ENCODE measurements at places on chromosomes 3 and 15.

DNA sequence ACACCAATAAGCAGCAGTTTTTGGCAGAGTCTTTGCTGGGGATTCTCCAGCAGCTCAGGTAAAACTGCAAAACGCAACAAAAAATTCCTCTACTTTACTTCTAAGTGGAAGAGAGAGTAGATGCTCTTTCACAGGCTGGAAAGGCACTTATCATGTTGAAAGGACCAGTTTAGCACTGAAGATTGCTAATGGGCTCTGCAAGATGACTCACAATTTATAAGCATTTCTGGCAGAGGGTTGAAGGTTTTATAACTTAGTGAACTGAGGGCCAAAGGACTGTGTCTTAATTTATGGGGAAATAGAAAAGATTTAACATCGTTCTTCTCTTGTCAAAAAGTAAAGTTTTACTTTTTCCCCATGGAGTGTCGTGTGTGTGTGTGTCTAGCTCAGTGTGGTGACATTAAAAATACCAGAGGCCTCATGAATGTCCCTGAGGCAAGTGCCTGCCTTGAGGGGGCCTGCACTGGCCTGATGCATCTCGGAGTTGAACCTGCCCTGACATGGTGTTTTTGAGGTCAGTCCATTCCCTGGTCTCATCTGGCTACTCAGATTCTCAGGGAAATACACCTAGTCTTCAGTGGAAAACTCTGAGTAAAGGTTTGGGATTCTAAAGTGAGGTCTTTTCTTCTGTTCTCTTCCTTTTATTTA lies 1092.0 kb downstream of the NAALADL2 start:
- no peak for DNase-seq

DNA sequence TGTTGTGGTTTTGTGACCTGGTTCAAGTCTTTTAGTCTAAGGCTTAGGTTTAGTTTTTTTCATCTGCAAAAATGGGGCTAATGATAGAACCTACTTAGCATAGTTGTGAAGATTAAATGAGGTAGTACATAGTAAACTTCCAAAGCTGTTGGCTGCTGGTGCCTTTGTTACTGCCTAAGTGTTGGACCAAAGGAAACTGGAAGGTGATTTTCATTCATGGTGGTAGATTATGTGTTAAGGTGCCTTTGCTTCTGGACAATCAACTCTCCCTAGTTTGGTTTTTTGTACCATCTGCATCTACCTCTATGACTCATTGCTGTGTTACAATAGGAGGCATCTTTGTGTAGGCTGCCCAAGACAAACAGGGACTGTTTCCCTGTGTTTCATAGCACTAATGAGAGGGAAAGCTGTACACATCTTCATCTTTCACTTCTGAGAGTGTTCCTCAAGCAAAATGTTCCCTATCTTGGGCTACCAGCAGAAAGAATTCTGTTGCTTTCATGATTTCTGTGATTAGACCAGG lies 3.2 kb downstream of the MAP2K1 start:
- DNase-seq: no peak

- DNase-seq: peak; percentile 61
Measured at GRCh38 chr3:169871129-169871886, 1.6 kb upstream of the LRRC31 start.

DNA sequence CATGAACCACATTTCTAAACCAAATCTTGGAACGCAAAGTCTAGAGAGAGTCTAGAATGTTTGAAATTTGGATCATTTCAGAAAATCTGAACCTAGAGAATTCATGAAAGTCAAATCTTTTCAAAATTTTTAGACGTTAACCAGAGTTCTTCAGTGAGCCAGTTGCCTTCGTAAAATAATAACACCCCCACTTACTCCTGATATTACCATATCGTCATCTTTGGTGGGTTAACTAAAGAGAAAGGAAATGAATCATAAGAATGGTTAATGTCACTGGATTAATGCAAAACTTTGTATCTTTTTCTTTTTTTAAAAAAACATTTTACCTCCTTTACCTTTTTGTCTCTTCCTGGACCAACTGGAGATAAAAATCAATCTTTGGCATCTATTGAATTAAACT lies 1.2 kb upstream of the ZBED2 start:
- DNase-seq: no peak

DNA sequence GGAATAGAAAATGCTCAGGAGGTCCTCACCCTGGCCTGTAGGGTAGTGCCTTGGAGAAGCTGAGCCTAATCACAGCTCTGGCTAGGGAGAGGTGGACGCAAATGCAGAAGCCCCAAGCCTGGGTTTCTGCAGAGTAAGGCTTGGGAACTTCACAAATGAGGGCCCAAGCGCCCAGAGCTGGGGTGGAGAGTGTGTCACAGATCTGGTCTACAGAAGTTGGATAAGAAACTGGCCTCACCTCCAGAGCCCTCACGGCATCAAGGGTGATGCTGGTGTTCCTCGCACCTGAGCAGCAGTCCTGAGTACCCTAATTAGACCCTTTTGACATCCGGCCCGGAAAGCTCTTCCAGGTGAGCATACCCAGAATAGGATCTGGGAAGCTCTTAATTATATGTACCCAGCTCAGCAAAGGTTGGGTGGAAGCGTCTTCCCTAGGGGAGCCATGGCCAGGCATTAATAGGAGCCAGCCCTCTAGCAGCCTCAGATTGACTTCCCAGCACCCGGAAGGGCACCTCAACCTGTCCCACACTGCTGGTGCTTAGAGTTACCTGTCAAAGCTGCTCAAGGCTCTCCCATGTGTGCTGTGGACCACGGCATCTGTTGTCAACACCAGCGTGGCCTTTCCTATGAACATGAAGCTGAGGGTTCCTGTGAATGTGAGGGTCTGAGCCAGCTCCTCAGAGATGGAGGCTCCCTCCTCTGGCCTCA lies 31.8 kb downstream of the RBM5 start:
- no peak for DNase-seq

DNA sequence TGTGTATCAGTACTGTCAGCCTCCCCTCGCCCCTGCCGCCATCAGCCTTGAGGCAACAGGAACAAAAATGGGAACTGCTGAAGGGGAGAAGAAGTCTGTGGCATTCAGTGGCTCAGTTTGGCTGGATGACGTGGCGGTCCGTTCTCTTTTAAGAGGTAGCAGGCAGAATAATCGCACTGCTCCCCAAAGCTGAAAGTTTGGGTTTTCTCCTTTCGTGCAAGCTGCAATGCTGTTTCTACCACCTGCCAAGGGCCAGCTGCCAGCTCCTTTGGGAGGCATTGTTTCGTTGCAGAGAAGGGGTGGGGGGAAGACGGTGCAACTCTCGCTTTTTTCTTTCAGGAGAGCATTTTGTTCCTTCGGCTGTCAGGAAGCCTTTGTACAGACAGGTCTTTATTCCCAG lies 369.6 kb upstream of the RORA start:
- DNase-seq: no peak

DNA sequence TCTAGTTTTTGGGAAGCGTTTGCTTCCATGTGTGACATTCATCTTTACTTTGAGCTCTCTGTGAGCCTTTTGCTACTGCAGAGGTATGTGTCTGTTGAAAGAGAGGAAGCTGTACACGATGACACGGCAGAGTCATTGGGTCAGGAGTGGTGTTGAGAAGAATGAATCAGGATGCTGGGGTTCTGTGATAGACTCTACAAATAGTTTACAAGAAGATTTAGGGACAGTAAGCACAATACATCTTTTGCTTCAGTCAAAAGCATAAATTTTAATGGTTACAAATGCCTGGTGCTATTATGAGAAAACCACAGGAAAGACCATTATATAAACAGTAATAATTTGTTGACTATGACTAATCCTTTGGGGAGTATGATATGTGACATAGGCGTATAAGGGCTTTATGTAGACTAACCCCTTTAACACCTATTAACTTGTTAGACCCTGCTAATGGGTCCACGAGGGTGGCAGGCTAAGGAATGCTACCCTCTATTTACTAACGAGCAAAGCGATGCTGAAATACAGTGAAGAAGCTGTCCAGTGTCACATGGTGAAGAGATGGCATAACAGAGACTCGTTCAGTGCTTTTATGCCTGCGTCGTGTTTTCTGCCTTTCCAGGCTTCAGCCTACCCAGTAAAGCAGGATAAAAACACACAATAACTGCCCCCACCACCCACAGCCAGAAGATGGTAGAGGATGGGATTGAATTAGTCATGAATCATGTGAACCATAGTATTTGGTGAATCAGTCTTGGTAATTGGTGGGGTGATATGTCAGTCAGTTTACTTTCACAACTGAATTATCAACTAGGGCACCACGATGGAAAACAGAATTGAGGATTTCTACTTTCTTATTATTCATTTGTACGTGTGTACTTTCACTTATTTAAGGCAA lies 118.8 kb downstream of the LPP start:
- DNase-seq: no peak

GRCh38 chr3:195180490-195181112 lies 90.4 kb downstream of the XXYLT1 start:
- no peak for DNase-seq

- peak; percentile 91 for DNase-seq
Measured at GRCh38 chr3:51686512-51687215, 15.6 kb downstream of the TEX264 start.

- DNase-seq: no peak
Measured at GRCh38 chr3:71547249-71548198, 36.0 kb downstream of the FOXP1 start.

DNA sequence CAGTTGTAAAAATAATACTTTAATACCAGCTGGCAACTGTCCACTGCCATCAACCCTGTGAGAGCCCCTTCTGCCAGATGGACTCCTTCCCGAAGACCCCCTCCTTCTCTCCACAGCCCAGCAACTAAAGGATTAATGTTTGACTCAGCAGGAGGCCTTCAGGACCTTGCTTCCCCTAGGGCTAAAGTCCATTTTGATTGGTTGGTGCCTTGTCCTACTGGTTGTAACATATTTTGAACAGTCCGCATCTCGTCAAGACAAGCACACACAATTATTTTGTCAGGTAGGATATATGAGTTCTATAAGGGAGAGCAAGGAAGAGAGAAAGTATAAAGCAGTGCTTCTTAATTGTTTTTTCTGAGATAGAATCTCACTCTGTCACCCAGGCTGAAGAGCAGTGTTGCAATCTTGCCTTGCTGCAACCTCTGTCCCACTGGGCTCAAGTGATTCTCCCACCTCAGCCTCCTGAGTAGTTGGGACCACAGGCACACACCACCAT lies 18.6 kb downstream of the ACOX2 start:
- no peak for DNase-seq

GRCh38 chr3:18086078-18086477 lies 339.1 kb downstream of the SATB1 start:
- DNase-seq: peak; percentile 61

- no peak for DNase-seq
Measured at GRCh38 chr3:133856316-133856715, 39.4 kb downstream of the RAB6B start.

- no peak for DNase-seq
Measured at GRCh38 chr3:165532851-165533250, 304.4 kb downstream of the BCHE start.

- no peak for DNase-seq
Measured at GRCh38 chr3:7787871-7788828, 713.5 kb upstream of the LMCD1 start.

GRCh38 chr15:51731549-51732267 lies 5.7 kb downstream of the LYSMD2 start:
- peak; percentile 67 for DNase-seq

DNA sequence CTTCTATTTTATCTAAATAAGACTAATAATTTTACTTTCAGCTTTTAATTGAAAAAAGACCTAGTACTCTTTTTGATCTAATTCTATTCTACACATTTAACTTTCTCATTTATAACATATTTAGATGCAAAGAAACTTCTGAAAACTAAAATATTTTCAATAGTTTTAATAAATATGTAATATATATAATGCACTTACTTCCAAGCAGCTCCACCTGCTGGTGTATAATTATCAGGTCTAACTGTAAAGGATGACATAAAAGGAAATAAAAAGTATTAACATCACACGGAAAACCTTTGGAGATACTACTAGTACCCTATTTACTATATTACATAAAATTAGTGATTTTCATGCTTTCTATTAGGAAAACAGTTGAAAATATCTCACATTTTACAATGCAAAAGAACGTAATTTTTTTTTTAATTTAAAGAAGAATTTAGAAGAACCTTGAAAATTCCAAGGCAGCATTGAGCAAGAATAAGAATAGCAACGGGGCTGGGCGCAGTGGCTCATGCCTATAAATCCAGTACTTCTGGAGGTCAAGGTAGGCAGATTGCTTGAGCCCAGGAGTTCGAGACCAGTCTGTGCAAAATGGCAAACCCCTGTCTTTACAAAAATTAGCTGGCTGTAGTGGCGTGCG lies 10.2 kb downstream of the PLSCR5 start:
- DNase-seq: no peak

DNA sequence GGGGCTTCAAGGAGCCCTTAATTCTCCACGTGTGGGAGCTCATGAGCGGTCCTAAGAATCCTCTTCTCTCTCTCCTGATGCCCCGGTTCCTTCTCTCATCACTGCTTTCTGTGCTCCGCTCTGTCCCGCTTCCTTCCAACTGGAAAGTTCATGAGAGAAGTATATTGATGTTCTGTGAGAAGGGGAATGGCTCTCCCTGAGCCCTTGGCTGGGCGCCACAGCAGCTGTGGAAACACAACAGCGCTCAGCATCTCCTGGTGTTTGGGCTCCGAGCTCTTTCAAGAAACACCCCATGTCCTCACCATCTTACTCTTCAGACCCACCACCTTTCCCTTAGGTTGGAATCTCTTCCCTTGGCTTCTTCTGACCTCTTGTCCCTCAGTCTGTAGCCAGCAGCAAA lies 161.7 kb downstream of the VGLL4 start:
- DNase-seq: no peak

GRCh38 chr15:31802761-31803160 lies 227.6 kb upstream of the CHRNA7 start:
- no peak for DNase-seq

- DNase-seq: no peak
Measured at GRCh38 chr15:42171122-42171521, 14.7 kb upstream of the PLA2G4F start.

GRCh38 chr3:128804017-128804810 lies 75.2 kb upstream of the ACAD9 start:
- DNase-seq: peak; percentile 81

DNA sequence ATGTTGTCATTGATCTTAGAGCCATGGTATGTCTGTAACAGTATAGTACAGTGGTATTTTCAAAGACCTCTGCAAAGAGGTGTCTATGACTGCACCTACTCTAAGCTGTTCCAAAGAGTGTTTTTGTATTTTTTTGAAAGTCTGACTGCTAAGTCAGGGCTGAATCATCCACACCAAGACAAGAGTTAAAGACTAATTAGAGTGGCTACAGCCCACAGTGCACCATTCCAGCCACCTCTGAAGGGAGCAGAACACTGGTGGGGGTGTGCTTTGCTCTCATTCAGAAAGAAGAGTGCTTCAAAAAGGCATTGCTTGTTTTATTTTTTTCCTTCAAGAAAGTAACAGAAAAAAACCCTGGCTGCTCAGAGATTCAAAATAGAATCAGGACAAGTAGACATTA lies 301.4 kb downstream of the GABRG3 start:
- no peak for DNase-seq

DNA sequence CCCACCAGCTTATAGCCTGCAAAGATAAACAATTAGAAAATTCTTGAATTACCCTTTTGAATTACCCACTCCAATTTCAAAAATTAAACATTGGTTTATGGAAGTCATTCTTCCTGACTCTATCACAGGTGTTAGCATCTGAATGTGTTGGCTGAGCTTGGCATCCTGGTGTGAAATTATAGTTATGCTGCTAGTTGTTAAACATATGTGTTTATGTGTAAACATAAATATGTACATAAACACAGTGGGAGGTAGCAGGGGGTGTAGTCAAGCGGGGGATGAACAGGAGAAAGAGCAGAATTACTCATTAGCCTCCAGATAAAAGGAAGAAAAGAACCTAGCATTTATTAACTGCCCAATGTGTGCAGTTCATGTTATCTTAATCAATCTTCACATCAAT lies 530.2 kb downstream of the MCTP2 start:
- no peak for DNase-seq

- DNase-seq: no peak
Measured at GRCh38 chr15:22808240-22808639, 21.8 kb downstream of the NIPA1 start.

- DNase-seq: no peak
Measured at GRCh38 chr3:52973806-52974205, 72.1 kb downstream of the SFMBT1 start.
